ENCODE measurements at places on chromosomes 5 and 9.

GRCh38 chr5:117881426-117882230 lies 1106.7 kb downstream of the DTWD2 start:
- no peak for DNase-seq

GRCh38 chr5:133838286-133838685 lies 130.1 kb downstream of the C5orf15 start:
- no peak for DNase-seq

- DNase-seq: no peak
Observed at GRCh38 chr5:40716000-40716399, 36.3 kb downstream of the PTGER4 start.

DNA sequence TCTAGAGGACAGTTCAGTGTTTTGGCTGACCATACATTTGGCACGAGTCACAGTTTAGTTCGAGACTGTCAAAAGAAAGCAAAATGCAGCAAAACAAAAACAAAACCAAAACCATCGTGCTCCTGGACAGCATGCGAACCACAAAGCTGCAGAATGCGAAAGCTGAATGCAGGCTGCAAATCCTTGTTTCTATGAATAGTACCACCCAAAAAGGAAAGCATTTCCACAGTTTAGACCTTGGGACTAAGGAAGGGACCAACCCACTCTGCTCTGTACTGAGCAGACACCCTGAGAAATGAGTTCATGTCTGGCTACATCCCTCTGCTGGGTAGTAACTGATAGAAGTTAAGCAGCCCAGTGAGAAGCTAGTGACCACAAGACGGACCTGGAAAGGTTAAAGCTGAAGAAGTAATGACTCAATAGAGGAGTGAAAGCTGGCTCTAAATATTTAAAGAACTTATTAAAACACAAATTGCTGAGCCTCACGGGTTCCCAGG lies 3.9 kb downstream of the GCNT4 start:
- DNase-seq: no peak

- no peak for DNase-seq
Observed at GRCh38 chr9:15150939-15151338, 156.1 kb downstream of the TTC39B start.

DNA sequence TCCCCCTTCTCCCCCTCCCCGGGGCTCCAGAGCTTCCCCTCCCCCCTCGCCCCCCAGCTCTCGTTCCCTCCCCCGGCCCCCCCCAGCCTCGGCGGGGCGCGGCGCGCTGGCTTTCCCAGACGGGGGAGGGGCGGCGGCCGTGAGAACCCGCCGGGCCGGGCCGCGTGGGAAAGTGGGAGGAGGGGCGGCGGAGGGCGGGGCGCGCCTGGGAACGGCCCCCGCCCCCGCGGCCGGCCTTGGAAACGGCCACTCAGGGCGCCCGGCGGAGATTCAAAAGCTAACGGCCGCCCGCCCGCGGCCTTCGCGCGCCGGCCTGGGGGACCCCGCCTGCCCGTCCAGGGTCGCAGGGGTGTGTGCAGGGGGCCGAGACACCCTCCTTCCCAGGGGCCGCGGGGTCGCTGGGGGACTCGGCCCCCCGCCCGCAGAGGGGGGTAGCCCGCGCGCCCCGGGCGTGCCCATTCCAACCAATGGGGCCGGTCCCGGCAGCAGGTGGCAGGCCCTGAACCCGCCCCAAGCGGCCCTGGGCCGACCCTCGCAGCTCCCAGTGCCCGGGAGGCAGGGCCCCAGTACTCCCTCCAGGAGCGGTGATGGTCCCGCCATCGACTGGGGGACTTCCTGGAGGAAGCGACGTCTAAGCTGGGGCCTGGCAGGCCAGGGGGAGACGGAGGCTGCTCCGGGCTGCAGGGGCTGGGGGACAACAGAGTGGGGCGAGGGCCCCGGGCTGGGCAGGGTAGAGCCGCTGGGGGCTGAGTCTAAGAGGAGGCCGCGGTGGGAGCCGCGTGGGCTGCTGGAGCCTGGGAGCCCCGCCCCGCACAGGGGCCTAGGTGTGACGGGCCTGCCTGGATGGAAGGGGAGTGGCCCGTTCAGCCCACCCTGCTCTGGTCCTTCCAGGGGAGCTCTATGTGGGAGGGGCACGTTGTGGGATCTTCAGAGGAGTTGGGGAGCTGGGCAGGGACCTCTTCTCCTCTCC lies 14.2 kb upstream of the NRARP start:
- DNase-seq: no peak

GRCh38 chr5:113059232-113060040 lies 82.8 kb downstream of the DCP2 start:
- no peak for DNase-seq

- no peak for DNase-seq
Observed at GRCh38 chr9:134781591-134782302, 98.9 kb upstream of the FCN2 start.

DNA sequence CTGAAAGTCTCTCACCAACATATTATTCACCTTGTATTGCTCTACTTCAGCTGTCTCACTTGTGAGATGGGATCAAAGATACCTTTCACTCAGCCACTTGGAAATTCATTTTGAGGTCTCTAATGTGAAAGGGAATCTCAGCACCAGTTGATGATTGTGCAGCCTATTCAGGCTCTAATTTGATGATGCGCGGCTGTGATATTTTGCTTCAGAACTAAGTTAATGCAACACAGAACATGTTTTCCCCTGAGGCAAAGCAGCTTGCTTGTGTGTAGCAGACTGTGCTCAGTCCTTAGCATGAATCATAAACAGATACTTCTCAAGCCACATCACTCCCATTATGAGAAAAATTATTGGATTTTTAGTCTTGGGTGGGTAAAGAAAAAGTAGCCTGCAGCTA lies 378.8 kb downstream of the OSTF1 start:
- DNase-seq: no peak

DNA sequence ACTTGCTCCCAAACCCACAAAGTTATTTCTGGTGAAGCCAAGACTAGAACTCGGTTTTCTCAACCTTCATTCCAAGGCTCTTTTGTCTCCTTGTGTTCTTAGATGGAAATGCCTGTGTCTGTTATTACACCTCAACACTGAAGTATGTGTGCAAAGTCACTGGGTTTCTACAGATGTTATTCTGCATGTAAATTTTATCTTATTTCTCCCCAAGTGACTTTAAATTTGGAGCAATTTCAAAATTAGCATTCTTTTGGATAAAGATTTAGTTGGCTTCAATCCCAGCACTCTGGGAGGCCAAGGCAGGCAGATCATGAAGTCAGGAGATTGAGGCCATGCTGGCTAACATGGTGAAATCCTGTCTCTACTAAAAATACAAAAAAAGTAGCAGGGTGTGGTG lies 104.4 kb upstream of the GNA14 start:
- DNase-seq: no peak

DNA sequence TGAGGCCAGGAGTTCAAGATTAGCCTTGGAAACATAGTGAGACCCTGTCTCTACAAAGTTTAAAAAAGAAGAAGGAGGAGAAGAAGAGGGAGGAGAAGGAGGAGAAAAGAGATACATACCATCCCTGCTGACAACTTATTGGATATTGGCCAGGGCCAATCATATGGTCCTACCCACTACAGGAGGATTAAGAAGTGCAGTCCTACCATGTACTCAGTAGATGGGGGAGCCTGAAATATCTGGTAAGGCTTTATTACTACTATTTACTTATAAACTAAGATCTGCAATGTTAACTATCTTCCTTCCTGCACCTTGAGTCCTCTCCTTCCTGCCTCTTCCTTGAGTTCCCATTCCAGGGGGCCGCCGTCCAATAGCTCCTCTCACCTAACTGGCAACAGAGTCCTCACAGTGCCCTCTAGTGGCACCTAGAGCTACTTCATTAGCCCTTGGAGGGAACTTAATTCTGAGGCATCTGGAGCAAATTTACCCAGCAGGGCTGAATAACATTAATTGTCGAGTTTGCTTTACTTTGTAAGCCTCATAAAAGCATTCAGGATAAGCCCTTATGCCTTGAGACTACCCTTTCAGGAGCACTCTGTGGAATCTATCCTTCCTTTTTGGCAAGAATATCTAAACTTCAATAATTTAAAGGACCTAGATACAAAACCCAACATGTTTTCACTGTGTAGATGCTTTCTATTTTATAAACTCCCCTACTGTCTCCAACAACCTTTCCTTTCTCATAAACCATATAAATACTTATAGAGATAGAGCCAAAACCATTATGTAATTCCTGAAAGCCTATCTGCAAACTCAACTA lies 39.1 kb upstream of the RANBP6 start:
- DNase-seq: peak; percentile 59

DNA sequence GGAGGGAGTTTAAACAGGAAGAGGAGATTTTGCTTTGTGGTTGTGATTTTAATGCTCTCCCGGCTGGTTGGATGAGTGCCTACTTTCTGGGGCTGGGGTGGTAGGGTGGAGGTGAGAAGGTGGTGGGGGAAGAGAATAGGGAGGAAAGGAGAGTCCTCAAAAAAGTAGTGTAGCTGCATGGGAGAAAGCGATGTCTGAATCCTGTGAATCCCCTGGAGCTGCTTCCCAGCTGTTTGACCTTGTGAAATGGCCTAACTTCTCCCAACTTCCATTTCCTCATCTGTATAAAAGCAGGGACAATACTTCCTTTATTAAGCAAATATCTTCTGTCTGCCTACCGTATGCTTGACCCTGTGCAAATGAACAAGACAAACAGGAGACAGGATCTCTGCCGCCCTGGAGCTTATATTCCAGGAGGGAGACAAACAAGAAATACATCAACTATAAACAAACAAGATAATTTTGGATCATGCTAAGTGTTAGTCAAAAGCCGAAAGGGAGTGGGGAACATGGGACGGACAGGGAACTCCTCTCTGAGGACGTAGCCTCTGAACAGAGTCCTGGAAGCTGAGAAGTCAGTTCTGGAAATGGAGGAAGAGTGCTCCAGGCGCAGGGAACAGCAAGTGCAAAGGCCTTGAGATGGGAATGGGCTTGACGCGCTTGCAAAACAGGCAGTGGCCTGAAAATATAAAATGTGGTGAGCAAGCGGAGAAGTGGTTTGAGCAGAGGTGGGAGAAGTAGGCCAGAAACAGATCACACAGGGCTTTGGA lies 103.5 kb downstream of the SPRY4 start:
- no peak for DNase-seq

DNA sequence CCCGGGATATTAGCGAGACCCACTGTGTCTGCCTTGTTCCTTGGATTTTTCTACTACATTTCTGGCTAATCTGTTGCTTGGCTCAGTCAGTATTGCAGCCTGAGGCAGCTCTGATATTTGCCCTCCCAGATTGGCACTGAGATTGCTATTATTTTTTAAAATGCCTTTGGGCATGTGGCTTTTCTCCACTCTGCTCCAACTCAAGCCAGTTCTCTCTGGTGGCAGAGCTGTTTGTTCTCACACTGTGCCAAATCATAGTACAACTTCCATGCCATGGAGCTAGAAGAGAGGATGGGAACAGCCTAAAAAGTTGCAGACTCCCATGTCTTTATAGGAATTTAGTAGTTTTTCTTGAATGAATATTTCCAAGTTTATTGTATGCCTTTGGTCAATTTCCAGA lies 155.9 kb upstream of the ATP10B start:
- DNase-seq: no peak

DNA sequence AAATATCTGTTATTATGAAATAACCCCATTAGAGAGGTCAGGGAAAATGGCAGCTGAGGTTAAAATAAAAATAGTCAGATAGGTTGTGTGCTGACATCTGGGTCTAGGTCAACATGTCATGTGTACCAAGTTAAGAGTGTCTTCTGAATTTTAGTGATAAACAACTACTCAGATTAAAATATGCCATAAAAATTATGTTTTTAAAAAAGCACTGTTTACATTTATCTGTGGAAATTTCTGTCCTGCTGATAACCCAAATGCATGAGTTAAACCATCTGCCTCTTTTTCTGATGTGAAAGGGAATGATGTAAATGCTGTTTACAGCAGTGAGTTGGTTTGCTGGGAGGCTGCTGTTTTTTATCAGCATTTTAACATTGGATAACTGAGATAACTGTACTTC lies 361.2 kb upstream of the TARS1 start:
- DNase-seq: no peak

DNA sequence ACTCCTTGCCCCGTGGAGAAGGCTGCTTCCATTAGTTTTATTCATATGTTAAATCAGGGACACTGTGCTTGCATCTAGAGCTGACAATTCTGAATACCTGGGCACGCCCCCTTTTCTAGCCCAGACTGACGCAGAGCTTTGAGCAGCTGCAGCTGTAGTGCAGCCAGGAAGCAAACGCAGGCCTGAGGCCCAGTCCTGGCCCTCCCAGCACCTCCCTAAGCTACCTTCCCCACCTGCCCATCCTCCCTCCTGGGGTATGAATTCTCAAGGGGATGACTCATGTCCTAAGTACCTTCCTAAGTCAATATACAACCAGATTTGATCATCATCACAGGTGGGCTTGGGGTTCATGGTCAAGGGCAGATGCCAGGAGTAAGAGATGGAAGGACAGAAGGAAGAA lies 3.5 kb downstream of the PHF19 start:
- DNase-seq: no peak

DNA sequence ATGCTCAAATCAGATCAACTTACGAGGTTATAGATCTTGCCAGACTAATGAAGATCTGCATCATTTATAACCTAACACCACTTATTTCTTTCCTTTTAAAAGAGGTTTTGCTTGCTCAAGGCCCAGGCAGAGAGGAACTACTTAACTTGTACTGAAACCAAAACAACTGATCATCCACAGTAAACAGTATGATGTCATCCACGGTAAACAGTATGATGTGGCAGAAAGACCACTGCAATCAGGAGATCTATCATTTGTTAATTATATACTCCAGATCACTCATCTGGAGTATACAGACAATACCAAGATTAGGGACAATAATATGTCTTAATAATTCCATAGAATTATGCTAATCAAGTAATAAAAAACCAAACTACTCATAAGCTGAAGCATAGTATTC lies 116.8 kb downstream of the ADAMTS6 start:
- no peak for DNase-seq

DNA sequence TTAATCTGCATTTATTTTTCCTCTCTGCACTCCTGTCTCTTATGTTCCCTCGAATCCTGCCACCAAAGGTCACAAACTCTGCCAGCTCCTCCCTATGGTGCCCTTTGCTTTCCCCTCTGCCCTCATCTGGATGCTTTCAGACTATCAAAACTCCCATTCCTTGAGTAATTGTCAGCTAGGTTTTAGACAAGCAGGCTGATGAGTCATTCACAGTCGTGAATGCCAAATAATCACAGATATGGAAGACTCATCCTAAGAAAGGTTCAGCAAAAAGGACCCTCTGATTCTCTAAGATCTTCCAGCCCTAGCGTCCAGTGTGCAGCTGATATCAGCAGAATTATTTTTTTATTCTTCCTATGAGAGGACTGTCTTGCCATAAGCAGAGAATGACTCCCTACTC lies 104.5 kb upstream of the NUDT12 start:
- DNase-seq: no peak

GRCh38 chr9:6938873-6939272 lies 181.1 kb downstream of the KDM4C start:
- no peak for DNase-seq

- no peak for DNase-seq
Observed at GRCh38 chr9:89868100-89868499, 263.3 kb downstream of the GADD45G start.

GRCh38 chr5:150156027-150156368 lies 353 bp upstream of the PDGFRB start:
- DNase-seq: no peak

GRCh38 chr9:20317701-20318100 lies 304.6 kb downstream of the MLLT3 start:
- DNase-seq: no peak

GRCh38 chr9:129237803-129238202 lies 59.7 kb upstream of the IER5L start:
- no peak for DNase-seq
